ENCODE measurements at places on chromosomes 2 and 18. TPM values are rescaled to one million over a fixed set of nuclear protein-coding genes. Genes with fewer than 3 reads are reported as not detected.

DNA sequence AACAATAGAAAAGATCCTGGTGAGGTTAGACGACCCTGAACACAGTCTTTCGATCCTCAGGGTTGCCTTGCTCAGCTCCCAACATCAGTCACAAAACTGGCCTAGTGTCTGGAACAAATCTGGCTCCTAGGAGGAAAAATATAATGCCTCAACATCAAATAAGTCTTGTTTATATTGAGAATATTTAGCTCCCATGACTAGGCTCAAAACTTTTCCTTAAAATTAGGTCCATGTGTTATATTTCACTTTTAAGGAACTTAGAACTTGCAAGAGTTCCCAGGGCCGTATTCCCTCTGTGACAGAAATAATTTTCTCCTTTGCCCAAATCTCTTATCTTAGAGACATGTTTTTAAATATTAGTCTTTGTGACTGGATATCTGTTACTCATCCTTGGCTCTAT, 819.7 kb upstream of the ZEB2 start:
- no peak for DNase-seq

REG1B gene
- total RNA-seq: 4.9 TPM

MYL1 gene
- not detected for total RNA-seq

- DNase-seq: no peak
These were observed 119.5 kb downstream of the DAW1 start for GRCh38 chr2:227990937-227991336.

GRCh38 chr18:45910405-45911023, 56.6 kb downstream of the EPG5 start:
- peak; percentile 54 for DNase-seq
